AML-193 (cell line): ENCODE measurements at places on chromosomes 2 and 18.

- no peak for DNase-seq
Measured at GRCh38 chr2:237359894-237360780, 53.8 kb downstream of the COL6A3 start.

DNA sequence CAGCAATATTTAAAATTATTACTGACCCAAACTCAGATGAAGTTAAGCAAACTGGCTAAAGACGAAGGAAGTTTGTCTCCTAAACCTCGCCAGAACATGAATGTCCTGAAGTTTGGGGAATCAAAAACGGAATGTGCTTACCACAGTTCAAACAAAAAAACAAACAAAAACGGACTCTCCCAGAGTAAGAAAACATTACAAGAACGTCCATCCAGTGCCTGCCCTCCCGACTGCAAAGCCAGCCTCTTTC lies 1.1 kb downstream of the KANSL1L start:
- no peak for DNase-seq

DNA sequence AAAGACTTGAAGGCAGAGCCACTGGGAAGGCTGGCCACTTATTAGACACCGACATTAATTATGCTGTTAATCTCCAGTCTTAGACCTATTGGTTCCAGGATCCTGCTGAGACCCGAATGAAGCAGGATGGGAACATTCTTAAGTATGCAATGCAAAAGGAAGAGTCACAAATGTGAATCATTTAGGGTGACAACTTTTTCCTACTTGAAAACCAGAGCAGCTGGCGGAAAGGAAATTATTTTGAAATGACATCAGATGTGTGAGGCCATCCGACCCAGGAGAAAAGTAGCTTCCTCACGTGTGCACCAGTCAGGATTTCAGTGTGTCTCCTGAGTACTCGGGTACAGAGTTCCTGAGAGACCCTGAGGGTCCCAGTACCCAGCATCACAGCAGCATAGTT lies 222.9 kb upstream of the NCKAP5 start:
- no peak for DNase-seq

GRCh38 chr18:10197097-10197496 lies 257.3 kb upstream of the APCDD1 start:
- DNase-seq = no peak

- DNase-seq = no peak
Measured at GRCh38 chr2:219142329-219142728, 18.3 kb downstream of the NHEJ1 start.

GRCh38 chr2:232097260-232097659 lies 135.7 kb downstream of the DIS3L2 start:
- DNase-seq = no peak

DNA sequence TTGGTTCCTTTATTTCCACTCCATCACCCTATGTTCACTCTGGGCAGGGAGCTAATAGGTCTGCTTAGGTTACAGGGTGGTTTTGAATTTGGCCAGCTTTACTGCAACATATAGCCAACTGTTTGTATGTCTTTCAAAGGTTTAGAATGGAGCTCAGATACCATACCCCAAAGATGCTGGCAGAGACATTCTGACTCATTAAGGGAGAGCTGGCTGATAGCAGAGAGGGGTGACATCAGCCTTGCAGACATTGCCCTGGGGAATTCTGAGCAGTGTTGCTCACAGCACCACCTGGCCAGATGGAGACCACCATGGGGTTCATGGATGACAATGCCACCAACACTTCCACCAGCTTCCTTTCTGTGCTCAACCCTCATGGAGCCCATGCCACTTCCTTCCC lies 2.1 kb downstream of the PROKR1 start:
- no peak for DNase-seq
